T-helper 2 cell (primary cell): ENCODE measurements at places on chromosomes 5 and 9.

GRCh38 chr9:94110821-94111252, 26.6 kb downstream of the PTPDC1 start:
- DNase-seq: no peak

DNA sequence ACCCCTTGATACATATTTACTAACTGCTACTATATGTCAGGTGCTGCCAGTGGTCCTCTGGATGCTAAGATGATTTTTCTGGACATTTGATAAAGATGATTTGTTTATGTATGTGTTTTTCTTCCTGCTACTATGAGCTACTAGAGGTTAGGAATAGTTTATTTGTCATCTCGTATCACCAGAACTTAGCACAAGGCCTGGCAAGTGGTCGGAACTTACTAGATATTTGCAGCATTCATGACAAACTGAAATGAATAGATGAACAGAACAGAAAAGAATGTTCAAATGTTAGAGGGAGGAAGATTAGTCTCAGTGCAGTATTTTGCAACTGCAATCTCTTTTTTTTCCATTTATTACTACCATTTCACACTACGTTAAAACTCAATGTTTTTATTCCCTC, 114.6 kb downstream of the MEF2C start:
- no peak for DNase-seq

DNA sequence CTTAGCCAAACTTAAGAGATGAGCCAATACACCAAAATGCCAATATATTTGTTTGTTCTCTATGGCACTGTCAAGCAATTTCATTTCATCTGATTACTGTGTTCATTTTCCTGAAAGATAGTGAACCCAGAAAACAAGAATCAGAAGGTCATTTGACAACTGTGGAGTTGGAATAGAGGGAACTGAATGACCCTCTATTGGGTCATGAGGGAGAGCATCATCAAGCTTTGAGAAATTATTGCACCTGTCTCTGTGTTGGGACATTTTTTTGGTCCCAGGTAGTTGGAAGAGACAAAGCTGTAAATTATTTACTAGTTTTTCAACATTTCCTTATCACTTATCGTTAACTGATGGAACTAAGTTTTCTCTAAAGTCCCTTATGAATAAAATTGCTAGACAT, 129.4 kb downstream of the GHR start:
- DNase-seq: no peak

DNA sequence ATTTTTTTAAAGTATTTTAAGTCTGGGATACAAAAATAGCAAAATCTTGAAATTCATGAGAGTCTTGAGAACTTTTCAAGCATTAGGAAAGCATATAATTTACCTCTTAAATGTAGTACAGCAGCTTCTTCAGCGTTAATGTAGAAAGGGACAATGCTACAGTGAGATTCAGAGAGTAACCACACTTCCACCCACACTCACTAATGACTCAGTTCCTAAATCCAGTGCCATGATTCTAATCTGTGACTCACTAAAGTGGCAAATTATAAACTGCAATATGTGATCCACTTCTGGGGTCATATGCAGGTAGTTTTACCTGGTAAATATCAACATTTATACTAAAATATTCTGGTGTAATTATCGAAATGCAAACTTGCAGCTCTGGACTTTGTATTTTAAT, 434.5 kb upstream of the TUSC1 start:
- no peak for DNase-seq

- no peak for DNase-seq
Observed at GRCh38 chr9:86944796-86945727, 2.2 kb downstream of the GAS1 start.

DNA sequence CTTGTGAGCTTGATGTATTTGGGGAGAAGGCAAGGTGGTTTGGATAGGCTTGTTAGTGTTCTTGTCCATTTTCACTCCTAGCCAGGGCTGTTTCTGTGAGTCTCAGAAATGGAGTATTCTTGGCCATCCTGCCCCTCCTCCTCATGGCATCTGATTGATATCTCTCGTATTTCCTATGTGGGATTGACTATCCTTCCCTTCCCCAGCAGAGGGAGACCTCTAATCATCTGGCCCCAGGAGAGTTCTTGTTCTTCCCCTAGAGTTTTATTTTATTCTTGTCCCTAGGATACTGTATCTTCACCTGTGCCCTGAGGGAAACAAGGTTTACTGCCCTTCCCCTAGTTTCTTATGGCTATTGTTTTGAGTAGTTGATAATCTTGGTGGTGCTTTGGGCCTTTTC, 114.4 kb downstream of the VPS13A start:
- DNase-seq: no peak

- DNase-seq: no peak
Observed at GRCh38 chr9:126669108-126669507, 55.4 kb downstream of the LMX1B start.

DNA sequence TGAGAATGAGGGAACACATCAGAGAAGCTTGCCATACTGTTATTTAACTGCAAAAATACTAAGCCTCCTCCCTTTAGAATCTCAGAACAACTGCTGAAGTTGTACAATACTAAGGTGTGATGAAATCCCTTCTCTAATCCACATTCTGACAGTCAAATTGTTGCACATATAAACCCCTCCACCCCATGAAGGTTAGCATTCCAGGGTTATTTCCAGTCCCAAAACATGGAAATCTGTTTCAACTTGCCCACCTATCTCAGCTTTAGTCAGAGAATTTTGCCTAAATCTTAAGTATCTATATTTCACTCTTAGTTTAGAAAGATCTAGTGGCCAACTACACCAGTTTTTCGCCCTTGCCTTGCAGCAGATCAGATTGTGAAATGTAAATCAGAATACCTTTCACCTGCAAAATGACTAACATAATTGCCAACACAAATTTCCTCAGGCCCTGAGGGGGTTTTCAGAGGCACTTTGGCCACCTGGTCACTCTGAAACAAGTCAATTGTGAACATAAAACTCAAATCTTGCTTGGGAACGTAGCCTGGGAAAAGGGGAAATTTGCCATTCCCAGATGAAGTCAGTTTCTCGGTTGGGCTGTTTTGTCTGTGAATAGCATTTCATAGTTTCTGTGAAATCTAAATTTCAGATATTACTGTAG, 93.9 kb downstream of the EFNA5 start:
- DNase-seq: no peak

GRCh38 chr5:98214240-98215051, 559.0 kb upstream of the RGMB start:
- DNase-seq: no peak

DNA sequence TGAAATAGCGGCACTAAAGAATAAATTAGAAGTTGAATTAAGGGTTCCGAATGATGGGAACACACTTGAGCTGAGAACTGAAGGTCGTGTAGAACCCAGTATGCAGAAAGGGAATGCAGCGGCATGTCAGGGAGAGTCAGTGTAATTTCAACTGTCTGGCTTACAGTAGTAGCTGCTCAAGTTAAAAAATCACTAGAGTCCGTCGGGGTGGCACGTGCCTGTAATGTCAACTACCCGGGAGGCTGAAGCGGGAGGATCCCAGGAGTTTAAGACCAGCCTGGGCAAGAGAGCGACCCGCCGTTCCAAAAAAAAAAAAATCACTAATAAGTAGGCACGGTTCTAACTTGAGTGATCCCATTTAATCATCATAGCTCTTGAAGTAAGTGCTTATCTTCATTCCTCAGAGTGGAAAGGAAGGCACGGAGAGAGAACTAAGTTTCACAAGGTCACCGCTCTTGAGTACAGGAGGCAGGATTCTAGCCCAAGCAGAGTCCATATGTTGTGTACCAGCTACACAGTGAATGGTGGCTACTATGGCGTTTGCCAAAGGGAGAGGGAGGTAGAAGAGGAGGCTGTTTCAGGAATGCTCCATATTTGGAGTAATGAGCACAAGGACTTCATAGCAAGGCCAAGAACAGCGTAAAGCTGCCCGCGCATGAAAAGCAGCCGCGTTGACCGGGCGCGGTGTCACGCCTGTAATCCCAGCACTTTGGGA, 831 bp downstream of the RMRP start:
- no peak for DNase-seq

DNA sequence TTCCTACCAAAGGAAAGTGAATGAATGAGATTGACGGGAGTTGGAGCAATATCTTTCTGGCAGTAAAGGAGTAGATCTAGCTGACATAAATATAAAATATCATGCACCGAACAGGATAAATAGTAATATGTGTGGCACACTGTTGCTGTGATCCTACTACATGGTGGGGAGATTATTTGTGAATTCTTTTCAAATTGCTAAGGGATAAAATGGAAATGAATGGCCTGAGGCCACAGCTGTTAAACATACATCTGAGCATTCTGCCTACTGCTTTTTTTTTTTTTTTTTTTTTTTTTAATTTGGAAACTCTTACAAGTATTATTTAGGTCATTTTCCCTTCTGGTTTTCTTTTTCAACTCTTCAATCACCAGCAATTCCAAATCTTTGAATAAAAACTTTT, 66.8 kb downstream of the MEF2C start:
- no peak for DNase-seq

DNA sequence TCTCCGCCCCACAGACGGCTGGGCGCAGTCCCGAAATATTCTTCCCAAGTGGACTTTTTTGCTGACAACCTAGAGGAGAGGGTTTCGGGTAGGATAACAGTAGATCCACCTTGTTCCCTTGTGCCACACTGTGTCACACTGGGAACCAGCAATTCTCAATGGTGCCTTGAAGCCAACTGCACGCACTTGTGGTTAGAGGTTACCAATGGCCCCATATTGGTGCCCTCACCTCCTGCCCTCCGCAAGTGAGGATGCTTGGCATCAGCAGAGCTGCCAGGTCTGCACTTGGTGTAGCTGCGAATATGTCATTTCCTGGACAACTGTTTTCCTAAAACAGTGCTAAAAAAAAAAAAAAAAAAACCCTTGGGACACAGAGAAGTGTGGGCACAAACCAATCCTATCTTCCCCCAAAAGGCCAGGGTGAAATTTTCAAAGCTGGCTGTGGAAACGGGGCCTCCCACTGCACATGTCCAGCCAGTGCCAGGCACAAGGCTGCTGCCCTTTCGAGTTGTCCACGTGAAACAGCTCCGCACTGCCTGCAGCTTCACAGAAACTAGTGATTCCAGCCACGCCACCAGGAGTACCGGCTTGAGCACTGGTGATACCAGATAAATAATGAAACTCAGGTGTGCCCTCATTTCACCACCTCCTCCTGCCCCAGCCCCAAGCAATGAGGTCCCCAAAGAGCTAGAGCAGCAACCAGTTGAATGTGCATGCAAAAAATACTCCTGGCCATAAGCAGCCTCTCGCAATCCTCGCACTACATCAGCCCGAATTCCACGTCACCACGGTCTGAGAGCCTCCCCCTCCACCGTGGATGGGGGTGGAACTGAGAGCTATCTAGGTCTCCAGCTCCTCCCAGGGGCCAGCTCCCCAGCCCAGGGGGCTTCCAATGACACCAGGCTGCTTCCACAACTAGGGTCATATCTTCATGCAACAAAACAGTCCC, 51.2 kb downstream of the USP20 start:
- peak; percentile 37 for DNase-seq

DNA sequence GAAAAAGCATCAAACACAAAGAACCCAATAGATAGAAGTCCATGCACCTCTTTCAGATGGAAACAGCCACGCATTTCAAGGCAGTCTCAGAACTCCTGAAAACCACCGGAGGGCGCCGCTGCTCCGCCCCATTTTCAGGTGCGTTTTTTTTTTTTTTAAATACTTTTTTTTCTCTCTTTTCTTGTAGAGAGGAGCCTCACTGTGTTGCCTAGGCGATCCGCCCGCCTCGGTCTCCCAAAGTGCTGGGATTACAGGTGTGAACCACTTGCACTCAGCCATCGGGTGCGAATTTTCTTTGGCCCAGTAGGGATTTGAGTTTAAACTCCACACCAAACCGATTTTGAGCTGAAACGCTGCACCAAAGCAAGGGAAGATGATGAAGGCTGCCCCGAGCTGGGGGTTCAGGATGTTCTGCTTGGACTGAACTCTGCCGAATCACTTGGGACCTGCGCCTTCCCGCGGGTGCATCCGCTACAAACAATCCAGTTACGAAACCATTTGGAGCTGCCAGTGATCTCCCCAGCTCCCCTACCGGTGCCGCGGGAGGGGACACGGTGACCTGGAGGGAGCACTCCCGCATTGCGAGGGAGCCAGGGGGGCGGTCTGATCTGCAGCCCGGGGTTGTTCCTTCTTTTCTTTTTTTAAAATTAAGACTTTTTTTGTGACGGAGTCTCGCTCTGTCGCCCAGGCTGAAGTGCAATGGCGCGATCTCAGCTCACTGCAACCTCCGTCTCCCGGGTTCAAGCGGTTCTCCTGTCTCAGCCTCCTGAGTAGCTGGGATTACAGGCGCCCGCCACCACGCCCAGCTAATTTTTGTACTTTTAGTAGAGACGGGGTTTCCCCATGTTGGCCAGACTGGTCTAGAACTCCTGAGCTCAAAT, 1.4 kb downstream of the PTGR1 start:
- peak; percentile 20 for DNase-seq

DNA sequence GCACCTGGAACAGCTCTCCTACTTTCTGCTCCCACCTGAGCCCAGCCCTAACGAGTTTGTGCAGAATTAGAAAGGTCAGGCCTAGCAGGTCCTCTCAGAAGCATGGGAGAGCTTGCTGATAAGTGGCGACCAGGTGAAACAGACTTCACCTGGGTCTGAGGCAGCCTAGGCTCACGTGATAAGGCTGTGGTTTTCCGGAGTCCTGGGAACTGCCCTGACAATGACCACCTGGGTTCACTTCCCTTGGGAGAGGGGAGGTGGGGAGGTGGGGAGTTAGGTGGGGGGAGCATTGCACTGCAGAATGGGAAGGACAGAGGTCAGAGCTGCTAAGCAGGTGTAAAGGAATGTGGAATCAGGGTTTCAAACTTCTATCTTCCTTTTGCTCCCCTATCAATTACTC, 152.9 kb upstream of the MAP1B start:
- no peak for DNase-seq
